ENCODE measurements at places on chromosomes 1 and 21. TPM values are rescaled to one million over a fixed set of nuclear protein-coding genes. Genes with fewer than 3 reads are reported as not detected.

- no peak for DNase-seq
These were observed 22.0 kb downstream of the ALPL start for GRCh38 chr1:21531241-21531640.

The TMOD4 gene
- total RNA-seq = not detected

- DNase-seq = no peak
These were observed 289.7 kb downstream of the HHAT start for GRCh38 chr1:210618369-210618768.

The TINAGL1 gene
- total RNA-seq = 177 TPM

DNA sequence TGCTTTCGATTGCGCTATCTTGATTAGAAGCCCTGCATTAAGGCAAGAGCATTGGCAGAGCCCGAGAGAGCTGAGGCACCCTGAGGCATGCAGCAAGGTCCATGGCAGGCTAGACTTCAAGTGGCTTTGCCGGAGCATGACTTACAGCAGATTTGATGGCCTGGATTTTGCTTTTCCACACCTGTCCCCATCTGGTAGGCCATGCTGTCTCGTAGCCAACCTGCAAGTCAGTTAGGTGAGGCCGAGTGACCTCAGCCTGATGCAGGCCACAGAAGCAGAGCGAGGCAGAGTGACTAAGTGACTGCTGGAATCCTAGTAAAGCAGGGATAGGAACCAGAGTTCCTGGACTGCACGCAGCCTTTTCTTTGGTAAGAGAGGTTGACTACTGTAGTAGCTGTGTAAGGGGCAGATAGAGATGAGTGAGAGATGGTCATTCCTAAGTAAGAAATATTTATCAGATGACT is 148.9 kb downstream of the PBX1 start:
- DNase-seq = no peak

- DNase-seq = peak; percentile 82
These were observed at the start of gene DENND2D for GRCh38 chr1:111199881-111200801. DENND2D (minus strand) TSS chr1:111200646; CDS start chr1:111200459, 187 bp downstream.

DNA sequence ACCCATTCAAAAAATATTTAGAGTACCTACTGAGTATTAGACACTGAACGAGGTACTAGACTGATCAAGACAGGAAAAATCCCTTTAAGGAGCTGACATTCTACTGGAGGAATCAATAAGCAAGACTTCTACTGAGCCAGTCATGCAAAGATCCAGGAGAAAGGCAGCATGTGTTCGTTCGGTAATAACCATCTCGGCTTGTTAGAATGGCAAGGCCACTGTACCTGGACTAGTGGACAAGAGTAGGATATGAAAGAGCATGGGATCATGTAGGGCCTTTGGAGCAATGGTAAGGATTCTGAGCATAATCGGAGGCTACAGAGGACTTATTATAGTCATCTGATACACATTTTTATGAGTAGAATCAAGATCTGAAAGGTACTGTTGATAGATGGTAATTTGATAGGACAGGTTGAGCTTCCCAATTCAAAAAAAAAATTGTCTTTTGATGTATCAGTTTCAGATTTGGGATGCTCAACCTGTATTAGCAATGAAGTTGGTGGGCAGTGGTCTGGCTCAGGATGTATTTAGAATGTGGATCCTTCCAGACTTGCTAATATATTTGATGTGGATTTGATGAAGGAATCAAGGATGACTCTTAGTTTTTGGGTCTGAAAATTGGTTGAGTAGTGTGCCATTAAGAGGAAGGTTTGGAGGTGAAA is 2.3 kb downstream of the COX20 start:
- no peak for DNase-seq

DNA sequence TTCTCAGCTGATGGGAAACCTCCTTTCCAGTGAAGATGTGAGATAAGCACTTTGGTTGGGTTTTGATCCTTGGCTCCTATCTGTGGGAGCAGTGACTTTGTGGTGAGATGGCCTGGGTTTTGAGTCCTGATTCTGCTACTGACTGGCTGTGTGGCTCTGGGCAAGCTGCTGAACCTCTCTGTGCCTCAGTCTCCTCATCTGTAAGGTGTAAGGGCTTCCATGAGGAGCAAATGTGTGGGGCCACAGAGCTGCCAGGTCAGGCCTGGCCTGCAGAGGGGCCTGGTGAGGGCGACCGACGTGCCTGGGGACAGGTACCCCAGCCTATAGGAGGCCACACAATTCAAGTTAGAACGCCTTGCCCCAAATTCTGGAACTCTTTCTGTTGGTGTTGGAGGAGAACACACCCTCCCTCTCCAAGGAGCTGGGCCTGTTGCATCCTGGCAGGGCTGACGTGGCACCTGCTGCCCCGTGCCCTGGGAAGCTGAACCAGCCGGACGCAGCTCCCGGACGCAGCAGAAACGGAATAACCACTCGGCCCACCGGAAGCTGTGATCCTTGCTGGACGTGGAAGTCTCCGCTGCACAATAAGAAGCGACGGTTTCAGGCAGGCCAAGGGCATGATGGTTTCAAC is 62.7 kb downstream of the AGPAT3 start:
- no peak for DNase-seq

The CEPT1 gene
- 42.0 TPM for total RNA-seq

The ITGB3BP gene
- 5.8 TPM for total RNA-seq

All from Peyer's patch (tissue), 4 donors.